ENCODE measurements at places on chromosomes 7 and 10.
A peak's percentile ranks its signal among the peaks of the same experiment; 100 is the strongest.

- DNase-seq = no peak
These were observed 208.3 kb upstream of the NPSR1 start for GRCh38 chr7:34449765-34450164.

- DNase-seq = peak; percentile 27
These were observed 92.2 kb upstream of the EFCAB10 start for GRCh38 chr7:105673367-105674084.

- DNase-seq = no peak
These were observed 343.1 kb downstream of the PHTF2 start for GRCh38 chr7:78141522-78142281.

- DNase-seq = peak; percentile 52
These were observed 18.5 kb downstream of the BICC1 start for GRCh38 chr10:58531084-58531695.

- DNase-seq = no peak
These were observed 389.0 kb upstream of the PODXL start for GRCh38 chr7:131945313-131945911.

GRCh38 chr10:129075508-129075907 lies 391.5 kb upstream of the MGMT start:
- DNase-seq = no peak

GRCh38 chr7:123209786-123210185 lies 10.0 kb upstream of the SLC13A1 start:
- DNase-seq = no peak

DNA sequence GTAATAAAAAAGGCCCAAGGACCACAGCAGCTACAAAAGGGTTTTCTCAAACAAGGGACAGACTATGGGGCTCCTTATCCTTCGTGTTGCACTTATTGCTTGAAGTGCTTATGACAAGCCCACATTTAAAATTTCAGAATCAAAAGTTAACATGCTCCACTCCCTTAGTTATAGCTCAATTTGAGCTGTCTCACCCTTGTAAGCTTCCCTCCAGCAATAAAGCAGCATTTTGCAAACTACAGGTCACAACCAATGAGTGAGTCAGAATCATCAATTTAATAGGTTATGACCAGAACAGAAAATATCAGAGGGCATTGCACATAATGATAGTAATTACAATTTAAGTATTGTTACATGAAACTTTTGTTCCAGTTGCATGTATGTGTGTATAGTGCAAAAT lies 53.0 kb downstream of the IMMP2L start:
- no peak for DNase-seq

GRCh38 chr7:98755138-98755898 lies 114.5 kb downstream of the TMEM130 start:
- DNase-seq = no peak

GRCh38 chr7:75866114-75866488 lies 12.7 kb upstream of the RHBDD2 start:
- DNase-seq = no peak

DNA sequence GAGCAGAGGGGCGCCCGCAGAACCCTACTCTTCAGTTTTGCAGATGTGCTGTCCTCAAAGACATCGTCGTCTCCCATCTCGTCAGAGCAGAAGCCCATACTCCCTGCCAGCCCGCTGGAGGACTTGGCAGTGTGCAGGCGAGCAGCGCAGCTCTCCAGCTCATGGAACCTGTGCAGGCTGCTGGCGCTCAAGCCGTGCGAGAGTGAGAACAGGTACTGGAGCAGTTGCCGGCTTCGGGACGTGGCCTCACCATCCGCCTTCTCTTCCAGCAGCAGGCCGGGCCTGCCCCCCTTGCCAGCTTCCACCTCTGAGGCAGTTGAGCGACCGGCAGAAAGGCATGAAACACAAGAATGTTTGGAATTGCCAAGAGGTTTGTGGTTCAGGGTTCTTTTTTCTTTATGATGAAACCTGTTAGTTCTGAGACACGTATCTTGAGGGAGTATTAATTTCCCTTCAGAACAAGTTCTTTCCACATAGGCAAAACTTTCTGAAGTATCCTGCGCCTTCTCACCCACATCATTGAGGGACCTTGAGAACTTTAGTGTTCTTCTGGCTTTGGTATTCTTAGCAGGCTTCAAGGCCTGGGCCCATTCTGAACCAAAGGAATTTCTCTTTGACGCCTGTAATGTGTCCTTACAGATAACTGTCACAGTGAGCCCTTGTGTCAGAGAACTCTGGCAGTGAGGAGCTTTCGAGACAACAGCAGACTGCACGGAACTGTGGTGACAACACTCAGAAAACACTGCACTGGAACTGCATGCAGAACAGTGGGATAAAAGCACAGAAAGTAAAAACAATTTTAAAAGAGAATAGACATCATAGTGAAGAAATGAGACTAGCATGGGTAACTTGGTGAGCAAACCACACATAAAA lies 89.5 kb downstream of the ALOX5 start:
- DNase-seq = peak; percentile 26

- no peak for DNase-seq
These were observed 179.6 kb downstream of the ADK start for GRCh38 chr10:74330646-74331045.

- DNase-seq = no peak
These were observed 181.6 kb downstream of the PTPN20 start for GRCh38 chr10:47092831-47093230.

DNA sequence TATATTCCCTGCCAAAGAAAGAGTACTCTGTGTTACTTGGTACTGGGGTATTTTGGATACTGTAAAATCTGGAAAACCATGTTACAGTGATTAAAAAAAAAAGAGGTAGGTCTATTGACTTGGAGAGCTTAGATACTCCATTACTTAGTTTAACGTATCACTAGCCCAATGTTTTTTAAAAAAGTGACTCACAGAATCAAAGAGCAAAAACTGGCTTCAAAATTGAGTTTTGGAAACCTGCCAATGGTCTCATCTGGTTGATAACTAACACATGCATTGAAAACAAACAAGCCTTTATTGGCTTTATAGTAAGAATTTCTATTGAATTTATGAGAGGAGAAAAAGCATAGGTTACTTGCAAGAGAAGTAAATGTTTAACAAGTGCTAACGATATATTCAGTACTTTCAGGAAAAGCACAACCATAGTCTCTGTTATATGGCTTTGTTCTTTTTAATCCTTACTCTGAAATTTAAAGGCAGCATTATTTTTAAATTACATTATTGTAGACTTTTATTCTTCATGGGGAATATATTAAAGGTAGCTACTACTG lies 563.3 kb upstream of the SORCS1 start:
- DNase-seq = no peak

- no peak for DNase-seq
These were observed 37.0 kb upstream of the NRF1 start for GRCh38 chr7:129574487-129574886.

GRCh38 chr10:80532571-80532970 lies 5.1 kb upstream of the SH2D4B start:
- no peak for DNase-seq

DNA sequence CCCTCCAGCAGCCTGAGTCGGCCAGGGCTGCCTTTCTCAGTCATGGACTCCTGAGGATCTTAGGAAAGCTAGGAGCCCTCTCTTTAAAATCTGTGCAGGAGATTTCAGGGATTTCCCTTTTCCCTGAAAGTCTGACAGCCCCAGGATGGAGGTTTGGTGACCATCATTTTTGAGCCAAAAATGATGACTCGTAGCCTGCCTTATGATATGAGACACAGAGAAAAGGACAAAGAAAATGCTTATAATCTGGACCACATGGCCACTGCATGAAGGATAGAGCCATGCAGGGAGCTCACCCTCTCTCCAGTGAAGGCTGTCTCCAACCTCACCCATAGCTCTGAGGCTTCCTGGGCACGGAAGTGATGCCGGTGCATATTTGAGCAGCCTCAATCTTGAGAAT lies 106.6 kb upstream of the CHST15 start:
- DNase-seq = no peak

- DNase-seq = no peak
These were observed 164.4 kb downstream of the MDFIC start for GRCh38 chr7:115086146-115086841.

GRCh38 chr7:81430150-81430549 lies 339.7 kb downstream of the HGF start:
- no peak for DNase-seq

- no peak for DNase-seq
These were observed 471.2 kb downstream of the DNAJB6 start for GRCh38 chr7:157808042-157808441.

- DNase-seq = no peak
These were observed 18.8 kb upstream of the TNPO3 start for GRCh38 chr7:129073738-129074137.

DNA sequence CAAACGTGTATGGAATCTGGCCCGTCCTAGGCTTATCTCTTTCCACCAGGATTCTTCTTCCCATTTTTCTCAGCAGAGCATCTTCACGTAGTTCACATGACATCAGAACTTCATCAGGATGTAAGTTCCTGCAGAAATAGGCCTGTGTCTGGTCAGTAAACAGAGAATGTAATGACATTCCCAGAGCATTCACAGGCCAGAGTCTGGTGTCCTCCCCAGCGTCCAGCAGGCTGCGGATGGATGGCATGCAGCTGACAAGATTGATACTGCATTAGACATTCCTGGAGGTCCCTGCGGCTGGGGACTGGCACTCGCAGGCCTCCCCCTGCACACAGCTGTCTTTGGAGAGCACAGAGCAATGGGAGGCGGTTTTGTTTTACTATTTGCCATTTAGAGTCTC lies 28.7 kb downstream of the MGMT start:
- DNase-seq = no peak

DNA sequence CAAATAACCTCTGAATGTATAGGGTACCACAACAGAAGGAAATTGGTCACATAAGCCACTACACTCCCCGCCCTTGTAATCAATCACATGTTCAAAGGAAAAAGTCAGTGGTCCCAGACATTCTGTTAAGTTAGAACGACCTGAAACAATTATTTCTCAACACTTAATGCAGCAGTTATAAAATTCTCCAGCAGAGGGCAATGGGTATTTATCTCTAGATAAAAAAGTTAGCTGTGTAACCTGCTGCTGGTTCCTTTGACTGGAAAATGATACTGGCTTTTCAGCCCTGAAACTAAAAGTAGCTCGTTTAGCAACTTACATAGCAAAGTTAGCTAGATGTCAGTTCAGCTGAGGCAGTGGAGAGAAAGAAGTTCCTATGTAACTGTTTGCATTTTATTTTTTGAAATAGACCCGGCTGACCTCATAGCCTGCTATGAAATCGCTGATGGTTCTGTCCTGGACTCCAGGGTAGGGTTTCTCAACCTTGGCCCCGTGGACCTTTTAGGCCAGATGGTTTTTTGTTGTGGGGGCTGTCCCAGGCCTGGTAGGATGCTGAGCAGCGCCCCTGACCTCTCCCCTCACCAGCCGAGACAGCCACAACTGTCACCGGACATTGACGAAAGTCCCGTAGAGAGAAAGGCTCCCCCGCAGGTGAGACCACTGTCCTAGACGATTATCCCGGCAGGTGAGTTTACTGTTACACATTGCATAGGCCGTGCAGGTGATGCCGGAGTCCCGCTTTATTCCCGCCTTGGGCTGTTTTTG lies 40.2 kb upstream of the PROSER2 start:
- peak; percentile 45 for DNase-seq

DNA sequence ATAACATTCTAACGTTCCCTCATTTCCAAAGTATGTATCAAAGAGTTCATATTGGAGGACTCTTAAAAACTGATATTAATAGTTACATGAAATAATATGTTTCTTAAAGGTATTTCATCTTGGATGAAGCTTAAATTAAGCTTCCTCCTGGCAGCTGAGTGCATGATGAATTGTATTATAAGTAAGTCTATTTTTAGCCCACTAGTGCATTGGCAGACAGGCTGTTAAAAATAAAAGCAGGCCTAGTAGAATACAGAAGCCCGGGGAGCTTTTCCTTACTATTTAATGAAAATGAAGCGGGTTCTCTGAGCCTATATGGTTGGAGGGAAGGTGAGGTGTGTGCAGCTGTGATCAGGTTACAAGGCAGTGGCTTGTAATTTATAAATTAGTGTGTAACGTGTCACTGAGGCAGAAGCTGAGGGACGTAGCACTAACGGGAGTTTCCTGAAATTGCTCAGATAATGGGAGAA lies 130.7 kb upstream of the KMT2E start:
- DNase-seq = no peak

All from inflammatory macrophage treated with lipopolysaccharide for 1 hour (primary cell).